ENCODE measurements at places on chromosomes 7 and 10.

DNA sequence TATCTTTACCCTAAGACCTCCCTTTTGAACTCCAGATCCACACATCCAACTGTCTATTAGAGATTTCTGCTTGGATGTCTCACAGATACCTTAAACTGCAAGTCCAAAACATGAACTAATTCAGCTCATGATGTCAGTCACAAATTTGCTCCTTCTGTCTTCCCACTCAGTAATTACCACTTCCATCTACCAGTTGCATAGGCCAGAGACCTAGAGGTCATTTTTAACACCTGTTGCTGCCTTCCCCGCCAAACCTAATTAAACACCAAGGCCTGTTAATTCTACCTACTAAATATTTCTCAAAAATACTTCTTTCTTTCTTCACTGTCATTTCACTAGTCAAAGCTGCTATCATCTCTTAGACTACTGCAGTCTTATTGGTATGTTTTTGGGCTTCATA, 8.2 kb downstream of the SLK start:
- no peak for DNase-seq

GRCh38 chr7:137151041-137151689, 192.4 kb downstream of the PTN start:
- DNase-seq: no peak

DNA sequence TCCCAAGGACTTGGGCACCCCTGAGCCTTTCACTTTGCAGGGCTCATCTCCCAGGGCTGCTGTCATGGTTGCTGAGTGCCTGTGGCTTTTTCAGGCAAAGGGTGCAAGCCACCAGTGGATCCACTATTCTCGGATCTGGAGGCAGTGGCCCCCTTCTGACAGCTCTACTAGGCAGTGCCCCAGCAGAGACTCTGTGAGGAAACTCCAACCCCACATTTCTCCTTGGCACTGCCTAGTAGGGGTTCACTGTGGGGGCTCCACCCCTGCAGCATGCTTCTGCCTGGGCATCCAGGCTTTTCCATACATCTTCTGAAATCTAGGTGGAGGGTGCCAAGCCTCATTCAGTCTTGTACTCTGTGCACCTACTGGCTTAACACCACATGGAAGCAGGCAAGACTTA, 675.0 kb upstream of the MBL2 start:
- DNase-seq: no peak

- DNase-seq: peak; percentile 87
Measured at GRCh38 chr10:11397077-11397965, 214.1 kb downstream of the USP6NL start.

DNA sequence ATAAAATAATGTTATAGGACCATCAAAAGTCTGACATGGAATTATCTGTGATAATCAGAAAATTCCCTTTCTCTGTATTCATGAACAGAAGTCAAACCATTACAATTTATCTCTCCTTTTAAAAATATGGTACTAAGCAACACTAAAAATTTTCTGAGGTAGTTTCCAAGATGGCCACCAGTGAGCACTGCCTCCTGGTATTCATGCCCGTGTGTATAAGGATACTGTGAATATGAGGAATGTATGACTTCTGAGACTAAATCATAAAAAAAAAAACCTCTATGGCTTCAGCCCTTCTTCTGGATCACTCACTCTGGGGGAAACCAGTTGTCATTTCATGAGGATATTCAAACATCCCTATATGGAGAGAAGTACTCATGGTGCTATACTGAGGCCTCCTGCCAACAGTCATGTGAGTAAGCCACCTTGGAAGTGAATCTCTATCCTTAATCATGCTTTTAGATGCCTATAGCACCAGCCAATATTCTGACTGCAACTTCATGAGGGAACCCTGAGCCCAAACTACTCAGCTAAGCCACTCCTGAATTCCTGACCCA, 41.1 kb downstream of the SIRT1 start:
- DNase-seq: no peak

- peak; percentile 61 for DNase-seq
Measured at GRCh38 chr10:94104316-94105000, 110.7 kb downstream of the PLCE1 start.

DNA sequence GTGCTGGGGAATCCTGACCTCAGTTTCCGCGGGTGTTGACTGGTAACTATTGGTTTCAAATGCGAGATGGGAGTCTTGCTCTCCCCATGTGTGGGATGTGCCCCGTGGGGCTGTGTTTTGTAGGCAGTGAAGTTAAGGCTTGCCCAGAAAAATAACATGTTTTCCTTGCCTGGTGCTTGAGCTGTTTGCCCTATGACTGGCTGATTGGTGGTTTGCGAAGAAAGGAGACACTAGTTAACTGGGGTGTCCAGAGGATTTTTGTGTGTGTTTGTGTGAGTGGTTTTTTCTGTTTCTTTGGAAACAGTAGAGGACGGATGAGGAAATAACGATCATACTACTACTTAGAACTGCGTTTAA, 61.9 kb downstream of the CREB5 start:
- peak; percentile 76 for DNase-seq

DNA sequence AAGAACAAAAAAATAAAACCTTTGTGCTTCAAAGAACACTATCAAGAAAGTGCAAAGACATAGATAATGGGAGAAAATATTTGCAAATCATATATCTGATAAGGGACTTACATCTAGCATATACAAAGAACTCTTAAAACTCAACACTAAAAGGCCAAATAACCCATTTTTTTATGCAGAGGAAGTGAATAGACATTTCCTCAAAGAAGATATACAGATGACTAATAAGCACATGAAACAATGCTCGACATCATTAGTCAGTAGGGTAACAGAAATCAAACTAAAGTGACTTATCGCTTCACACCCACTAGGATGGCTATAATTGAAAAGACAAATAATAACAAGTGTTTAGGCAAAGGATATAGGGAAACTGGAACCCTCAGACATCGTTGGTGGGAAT, 78.0 kb downstream of the MALSU1 start:
- DNase-seq: no peak

DNA sequence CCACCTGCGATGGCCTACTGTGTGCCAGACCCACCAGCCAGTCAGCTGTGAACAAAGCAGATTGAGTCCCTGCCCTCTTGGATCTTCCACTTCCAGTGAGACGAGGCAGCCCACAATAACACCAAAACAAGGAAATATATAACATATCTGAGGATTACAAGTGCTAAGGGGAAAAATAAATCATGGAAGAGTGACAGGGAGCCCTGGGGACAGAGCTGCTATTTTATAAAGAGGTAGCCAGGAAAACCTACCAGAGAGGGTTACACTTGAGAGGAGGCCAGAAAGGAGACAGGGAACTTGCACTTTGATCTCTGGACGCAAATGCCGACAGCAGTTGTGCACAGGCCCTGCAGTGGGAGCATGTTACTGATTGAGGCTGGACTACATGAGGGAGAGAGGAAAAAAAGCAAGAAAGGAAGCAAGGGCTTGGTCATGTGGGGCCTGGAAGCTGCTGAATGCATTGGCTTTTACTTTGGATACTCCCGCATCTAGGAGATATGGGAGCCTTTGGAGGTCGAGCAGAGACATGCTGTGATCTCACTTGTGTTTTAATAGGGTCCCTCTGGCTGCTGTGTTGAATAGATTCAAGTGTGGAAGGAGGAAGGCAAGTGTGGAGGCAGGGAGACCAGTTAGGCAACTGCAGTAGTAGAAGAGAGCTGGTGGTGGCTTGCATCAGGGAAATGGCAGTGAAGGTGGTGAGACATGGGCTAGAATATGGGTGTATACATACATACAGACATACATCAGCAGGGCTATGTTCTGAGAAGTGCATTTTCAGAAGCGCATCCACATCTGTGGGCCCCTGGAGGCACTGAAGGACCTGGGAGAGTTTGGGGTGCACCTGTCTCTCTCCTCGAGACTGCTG, 26.2 kb downstream of the MINDY4 start:
- DNase-seq: peak; percentile 67

DNA sequence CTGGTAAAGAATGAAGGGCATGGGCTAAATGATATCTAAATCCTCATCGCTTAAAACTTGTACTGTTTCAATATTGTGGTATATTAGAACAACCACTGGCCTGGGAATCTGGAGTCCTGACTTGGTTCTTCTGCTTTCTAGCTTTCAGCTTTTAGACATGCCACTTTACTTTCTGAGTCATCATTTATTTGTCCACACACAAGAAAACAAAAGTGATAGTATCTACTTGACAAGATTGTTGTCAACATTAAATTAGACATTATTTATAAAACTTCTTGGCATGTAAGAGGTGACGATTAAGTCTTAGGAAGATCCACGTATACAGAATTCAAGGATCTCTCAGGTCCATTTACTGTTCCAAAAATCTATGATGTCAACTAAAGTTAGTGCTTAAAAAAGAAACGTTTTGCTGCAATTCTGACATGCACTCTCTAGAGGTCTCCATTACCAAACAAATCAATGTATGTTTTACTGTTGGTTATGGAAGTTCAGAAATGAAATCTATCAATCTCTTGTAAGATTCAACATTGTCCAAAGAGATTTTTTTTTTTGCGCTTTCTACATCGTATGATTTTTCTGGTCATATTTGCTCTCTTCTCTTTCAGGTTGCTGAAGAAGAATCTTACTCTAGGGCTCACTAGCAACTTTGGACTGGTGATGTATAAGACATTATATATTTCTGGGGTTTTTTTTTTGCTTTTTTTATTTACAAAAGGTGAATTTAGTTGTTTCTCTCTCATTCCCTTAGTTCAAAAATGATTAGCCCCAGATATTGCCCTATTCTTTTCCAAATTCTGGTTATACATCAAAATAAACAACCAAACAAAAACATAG, 53.6 kb upstream of the DYNC1I1 start:
- DNase-seq: peak; percentile 34

DNA sequence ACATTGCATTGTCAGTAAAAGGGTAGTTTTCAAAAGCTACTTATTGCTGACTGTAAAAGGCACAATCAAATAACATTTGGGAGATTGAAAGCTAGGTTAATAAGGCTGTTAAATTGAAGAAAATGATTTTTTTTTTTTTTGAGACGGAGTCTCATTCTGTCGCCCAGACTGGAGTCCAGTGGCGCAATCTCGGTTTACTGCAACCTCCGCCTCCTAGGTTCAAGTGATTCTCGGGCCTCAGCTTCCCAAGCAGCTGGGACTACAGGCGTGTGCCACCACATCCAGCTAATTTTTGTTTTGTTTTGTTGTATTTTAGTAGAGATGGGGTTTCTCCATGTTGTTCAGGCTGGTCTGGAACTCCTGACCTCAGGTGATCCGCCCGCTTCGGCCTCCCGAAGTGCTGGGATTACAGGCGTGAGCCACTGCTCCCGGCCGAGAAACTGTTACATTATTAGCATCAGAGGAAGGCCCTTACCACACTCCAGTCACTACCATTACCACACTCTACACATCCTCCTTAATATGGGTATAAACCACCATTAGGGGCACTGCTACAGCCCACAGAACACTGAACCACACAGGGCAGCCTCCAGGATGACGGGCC, 1.0 kb downstream of the CYP51A1 start:
- DNase-seq: no peak

GRCh38 chr10:74634995-74635536, 191.3 kb upstream of the KAT6B start:
- DNase-seq: no peak

DNA sequence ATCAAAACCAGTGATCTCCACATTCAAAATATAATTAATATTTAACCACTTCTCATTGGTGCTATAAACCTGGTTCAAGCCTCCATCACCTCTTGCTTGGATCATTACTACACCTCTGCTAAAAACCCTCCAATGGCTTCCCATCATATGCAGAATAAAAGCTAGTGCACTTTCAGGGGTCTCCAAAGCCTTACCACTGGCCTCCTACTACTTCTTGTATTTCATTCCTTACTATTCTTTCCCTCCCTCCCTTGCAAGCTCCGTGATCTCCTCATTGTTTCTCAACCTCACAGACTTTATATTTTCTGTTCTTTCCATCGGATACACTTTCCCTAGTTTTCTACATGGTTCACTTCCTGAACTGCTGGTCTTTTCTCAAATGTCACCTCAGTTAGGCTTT, 31.5 kb downstream of the LMOD2 start:
- no peak for DNase-seq

GRCh38 chr7:52269669-52270068, 765.8 kb upstream of the POM121L12 start:
- DNase-seq: no peak

GRCh38 chr7:150753826-150754603, 16.8 kb downstream of the GIMAP5 start:
- peak; percentile 40 for DNase-seq

DNA sequence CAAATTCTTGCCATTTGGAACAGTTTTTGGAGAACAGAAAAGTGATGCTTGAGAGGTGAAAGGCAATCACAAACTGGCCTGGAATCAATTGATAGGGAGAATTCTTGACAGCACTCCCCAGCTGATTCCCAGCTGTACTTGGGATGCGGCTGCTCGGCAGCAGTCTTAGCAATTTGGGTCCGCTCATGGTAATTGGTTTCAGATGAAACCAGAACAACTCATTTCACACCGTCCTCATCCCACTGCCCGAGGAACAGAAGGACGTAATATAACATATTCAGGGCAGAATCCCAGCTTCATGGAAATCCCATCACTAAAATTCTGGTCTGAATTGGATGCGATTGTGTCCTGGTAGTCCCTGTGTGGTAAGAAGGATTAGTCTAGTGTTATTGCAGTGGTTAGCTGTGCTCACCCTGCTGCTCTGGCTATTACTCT, 223.3 kb upstream of the FERD3L start:
- peak; percentile 37 for DNase-seq

GRCh38 chr7:432933-433332, 86.7 kb downstream of the PDGFA start:
- DNase-seq: no peak

DNA sequence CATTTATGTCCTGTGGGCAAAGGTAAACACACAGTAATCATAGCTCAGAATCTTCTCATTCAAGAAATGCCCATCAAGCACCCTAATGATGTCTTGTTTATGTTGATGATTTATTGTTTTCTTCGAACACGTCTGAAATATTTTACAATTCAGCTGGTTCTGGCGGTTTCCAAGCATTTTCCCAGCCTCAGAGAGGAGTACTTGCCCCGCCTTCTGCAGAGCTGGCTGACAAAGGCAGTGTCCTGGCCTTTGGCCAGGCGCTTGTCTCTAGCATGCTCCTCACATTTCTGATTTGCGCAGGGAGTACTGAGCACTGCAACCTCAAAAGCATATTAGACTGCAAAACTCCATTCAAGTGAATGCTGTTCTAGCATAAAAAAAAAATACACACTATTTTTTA, 314.2 kb upstream of the GNAI1 start:
- DNase-seq: peak; percentile 83

DNA sequence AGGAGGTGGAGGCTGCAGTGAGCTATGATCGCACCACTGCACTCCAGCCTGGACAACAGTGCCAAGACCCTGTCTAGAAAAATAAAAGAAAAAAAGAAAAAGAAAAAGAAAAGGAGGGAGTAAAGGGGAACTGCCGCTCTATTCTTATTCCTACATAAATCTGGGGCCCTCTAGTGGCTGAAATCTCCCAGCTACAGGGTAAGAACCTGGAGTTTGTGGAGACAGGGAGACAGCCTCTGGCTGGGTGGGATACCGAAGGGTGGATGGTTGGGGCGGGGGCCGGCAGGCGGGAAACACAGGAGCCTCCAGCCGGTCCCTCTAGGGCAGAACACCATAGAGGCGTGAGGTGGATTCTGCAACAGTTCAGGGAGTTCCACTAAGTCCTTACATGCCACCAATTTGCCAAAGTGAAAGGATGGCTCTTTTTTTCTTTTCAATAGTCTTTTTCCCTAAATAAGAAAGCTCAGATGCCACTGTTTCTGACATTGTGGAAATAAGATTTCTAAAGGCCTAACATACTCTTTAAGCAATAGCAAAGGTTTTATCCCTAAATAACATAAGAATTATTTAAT, 117.3 kb downstream of the SVIL start:
- peak; percentile 29 for DNase-seq

- no peak for DNase-seq
Measured at GRCh38 chr10:124611738-124612137, 132.4 kb downstream of the FAM53B start.
